ENCODE measurements at places on chromosomes 3 and 15. TPM values are rescaled to one million over a fixed set of nuclear protein-coding genes. Genes with fewer than 3 reads are reported as not detected.
A peak's percentile ranks its signal among the peaks of the same experiment; 100 is the strongest.

- H3K27me3 ChIP-seq: peaks cover 17% of the 10 kb centered on the region
- H3K4me3 ChIP-seq: no peak overlapping the region
- H3K27ac ChIP-seq: no peak overlapping the region
These were observed 31.5 kb upstream of the FAM81A start for GRCh38 chr15:59406446-59406845.

GRCh38 chr15:76078285-76078877 lies 18.6 kb downstream of the TMEM266 start:
- no peaks in the 10 kb centered on the region for H3K36me3 ChIP-seq
- H3K27ac ChIP-seq: no peak overlapping the region
- H3K4me3 ChIP-seq: no peak overlapping the region
- H3K27me3 ChIP-seq: peaks cover 5% of the 10 kb centered on the region
- no peaks in the 10 kb centered on the region for H3K4me1 ChIP-seq

DNA sequence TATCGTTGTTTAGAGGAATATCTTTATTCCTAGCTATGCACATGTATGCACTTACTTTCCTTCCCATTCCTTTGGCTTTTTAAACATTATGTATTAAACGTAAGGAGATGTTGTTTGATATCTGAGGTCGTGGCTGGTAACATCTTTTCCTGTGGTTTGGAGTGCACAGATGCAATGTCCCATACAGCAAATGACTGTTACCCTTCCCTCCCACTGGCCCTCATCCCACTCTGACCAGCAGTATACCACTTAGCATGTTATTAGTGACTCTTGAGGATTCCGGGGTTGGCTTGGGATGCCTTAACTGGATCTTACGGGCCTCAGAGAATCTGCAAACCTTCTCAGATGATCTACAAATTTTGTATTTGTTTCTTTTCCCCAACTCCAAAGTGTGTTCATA lies 34.5 kb downstream of the TGFBR2 start:
- peak overlapping the region; percentile 35 for H3K4me3 ChIP-seq
- DNase-seq: no peak
- peaks cover 60% of the 10 kb centered on the region for H3K36me3 ChIP-seq
- peaks cover 93% of the 10 kb centered on the region for H3K4me1 ChIP-seq
- peak overlapping the region; percentile 94 for H3K27ac ChIP-seq

- no peaks in the 10 kb centered on the region for H3K36me3 ChIP-seq
- H3K4me1 ChIP-seq: no peaks in the 10 kb centered on the region
- no peak overlapping the region for H3K27ac ChIP-seq
- no peak overlapping the region for H3K4me3 ChIP-seq
These were observed 1.7 kb downstream of the GABRG3 start for GRCh38 chr15:26972636-26973035.

DNA sequence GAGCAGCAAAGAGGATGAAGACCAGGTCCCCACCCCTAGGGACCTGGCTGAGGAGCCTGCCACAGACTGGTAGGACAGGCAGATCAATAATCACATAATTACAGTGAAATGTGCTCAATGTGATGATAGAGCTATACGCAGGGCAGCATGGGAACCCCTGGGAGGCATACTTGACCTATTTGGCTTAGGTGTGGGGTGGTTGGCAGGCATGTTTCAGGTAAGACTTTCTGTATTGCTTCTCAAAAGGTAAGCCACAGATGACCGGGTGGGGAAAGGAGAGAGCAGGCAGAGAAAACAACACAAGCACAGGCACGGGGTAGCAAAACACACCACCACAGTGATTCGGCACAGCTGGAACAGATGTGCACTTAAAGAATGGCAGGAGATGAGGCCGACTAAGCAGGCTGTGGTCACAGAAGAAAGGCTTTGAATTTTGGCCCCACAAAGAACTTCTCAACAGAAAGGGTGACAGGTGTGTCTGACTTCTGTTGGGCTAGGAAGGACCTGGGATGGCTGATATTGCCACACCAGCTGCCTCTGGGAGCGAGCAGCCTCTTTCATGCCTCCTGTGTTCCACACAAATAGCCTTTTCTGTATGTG lies 64.1 kb downstream of the ABCC5 start:
- peaks cover 8% of the 10 kb centered on the region for H3K36me3 ChIP-seq
- DNase-seq: no peak
- no peaks in the 10 kb centered on the region for H3K4me1 ChIP-seq
- H3K27me3 ChIP-seq: no peaks in the 10 kb centered on the region

- no peaks in the 10 kb centered on the region for H3K36me3 ChIP-seq
- no peak overlapping the region for H3K27ac ChIP-seq
- H3K4me1 ChIP-seq: peaks cover 14% of the 10 kb centered on the region
These were observed 155.9 kb upstream of the ICE2 start for GRCh38 chr15:60634815-60635214.

GRCh38 chr3:190617185-190617584 lies 103.3 kb downstream of the IL1RAP start:
- peak; percentile 35 for DNase-seq
- H3K4me1 ChIP-seq: peaks cover 62% of the 10 kb centered on the region
- peak overlapping the region; percentile 6 for H3K4me3 ChIP-seq
- peak overlapping the region; percentile 87 for H3K27ac ChIP-seq
- H3K36me3 ChIP-seq: peaks cover 49% of the 10 kb centered on the region
- H3K27me3 ChIP-seq: no peaks in the 10 kb centered on the region

DNA sequence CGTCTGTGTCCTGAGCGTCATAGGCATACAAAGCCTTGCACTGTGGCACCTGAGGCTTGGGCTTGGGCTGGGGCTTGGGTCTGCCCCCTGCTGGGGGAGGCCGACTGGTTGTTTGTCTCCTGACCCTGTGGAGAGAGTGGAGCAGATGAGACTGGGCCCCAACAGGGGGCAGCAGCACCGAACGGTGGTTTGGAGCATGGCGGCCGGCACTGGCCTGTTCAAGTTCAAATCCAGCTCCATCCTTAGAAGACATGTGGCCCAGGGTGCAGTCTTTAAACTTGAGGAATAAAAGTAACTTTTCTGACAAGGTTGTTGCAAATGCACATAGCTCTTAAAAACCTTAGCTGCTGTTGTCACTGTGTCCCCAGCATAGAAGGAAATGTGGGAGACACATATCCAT lies 33.3 kb downstream of the CCNB2 start:
- peak; percentile 62 for DNase-seq
- no peaks in the 10 kb centered on the region for H3K27me3 ChIP-seq
- no peak overlapping the region for H3K4me3 ChIP-seq
- H3K27ac ChIP-seq: no peak overlapping the region

GRCh38 chr15:60829416-60829815 lies 350.5 kb upstream of the ICE2 start:
- no peak overlapping the region for H3K4me3 ChIP-seq
- no peaks in the 10 kb centered on the region for H3K36me3 ChIP-seq
- H3K27me3 ChIP-seq: no peaks in the 10 kb centered on the region

DNA sequence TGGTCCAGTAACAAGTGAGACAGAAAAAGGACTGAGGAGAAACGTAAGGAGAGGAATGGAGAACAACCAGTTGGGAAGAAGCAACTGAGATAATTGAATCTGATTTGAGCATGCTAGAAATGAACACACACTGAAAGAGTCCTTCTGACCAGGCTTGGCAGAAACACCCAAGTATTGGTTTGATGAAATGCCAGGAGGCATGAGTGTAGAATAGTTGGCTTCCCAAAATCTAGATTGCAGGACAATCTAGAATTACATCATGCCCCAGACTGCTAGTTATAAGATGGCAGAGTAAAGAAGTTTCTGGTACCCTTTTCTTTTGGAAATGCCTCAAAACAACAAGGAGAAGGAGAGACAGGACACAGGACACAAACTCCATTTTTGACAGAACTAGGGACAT lies 189.7 kb upstream of the STT3B start:
- H3K4me3 ChIP-seq: no peak overlapping the region
- H3K27me3 ChIP-seq: no peaks in the 10 kb centered on the region
- H3K36me3 ChIP-seq: no peaks in the 10 kb centered on the region
- no peak for DNase-seq

- no peak for DNase-seq
- H3K4me1 ChIP-seq: peaks cover 2% of the 10 kb centered on the region
- no peak overlapping the region for H3K27ac ChIP-seq
- no peak overlapping the region for H3K4me3 ChIP-seq
- H3K36me3 ChIP-seq: peaks cover 5% of the 10 kb centered on the region
These were observed 32.8 kb upstream of the ZCWPW2 start for GRCh38 chr3:28315711-28316110.

- H3K4me3 ChIP-seq: no peak overlapping the region
- no peak for DNase-seq
- H3K27me3 ChIP-seq: peaks cover 17% of the 10 kb centered on the region
- peaks cover 5% of the 10 kb centered on the region for H3K4me1 ChIP-seq
- no peak overlapping the region for H3K27ac ChIP-seq
- no peaks in the 10 kb centered on the region for H3K36me3 ChIP-seq
These were observed 46.4 kb upstream of the PGPEP1L start for GRCh38 chr15:99054025-99054387.

DNA sequence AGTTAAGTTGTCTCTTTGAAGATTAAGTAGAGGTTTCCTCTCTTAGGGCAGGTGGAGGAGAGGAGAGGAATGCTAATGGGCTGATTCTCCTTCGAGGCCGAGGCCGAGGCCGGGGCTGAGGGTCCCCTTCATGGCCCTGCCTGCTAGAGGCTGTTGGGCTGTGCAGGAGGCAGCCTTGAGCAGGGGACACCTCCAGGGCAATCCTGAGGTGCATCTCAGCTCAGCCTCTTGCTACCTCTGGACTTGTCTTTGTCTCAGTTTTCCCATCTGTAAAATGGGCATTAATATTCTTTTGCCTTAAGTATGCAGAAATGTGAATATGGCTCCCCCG lies 97.7 kb upstream of the PRR20G start:
- no peaks in the 10 kb centered on the region for H3K4me1 ChIP-seq
- no peak for DNase-seq
- no peak overlapping the region for H3K27ac ChIP-seq
- no peaks in the 10 kb centered on the region for H3K36me3 ChIP-seq
- no peak overlapping the region for H3K4me3 ChIP-seq
- peaks cover 16% of the 10 kb centered on the region for H3K27me3 ChIP-seq

DNA sequence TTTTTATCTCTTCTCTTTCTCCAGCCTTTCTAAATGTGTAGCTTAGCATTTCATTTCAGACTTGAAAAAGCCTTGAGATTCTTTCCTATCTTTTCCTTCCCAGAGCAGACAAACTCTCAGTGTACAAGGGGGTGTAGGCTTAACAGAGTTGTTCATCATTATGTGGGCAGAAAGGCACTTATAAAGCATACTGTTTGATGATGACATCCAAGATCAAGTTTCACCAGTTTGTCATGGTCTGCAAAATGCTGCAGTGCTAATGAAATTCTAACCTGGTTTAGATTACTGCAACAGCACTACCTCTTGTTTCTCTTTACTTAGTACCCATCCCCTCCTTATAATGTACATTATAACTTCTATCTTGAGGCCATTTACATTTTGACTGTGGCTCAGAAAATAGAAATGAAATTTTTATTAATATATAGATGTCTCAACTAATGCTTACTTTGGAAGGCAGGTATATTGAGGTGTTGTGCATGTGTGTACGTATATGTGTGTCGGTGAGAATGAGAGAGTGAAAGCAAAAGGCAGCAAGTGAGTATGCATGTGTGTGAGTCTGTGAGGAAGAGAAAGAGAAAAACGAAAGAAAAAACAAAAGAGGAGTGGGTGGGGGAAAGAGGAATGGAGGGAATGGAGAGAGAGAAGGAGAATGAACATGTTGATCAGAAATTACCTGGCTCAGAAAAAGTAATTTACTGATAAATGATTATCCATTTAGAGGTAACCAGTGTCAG lies 1043.6 kb downstream of the TUSC7 start:
- no peaks in the 10 kb centered on the region for H3K27me3 ChIP-seq
- H3K4me1 ChIP-seq: no peaks in the 10 kb centered on the region
- H3K4me3 ChIP-seq: no peak overlapping the region
- H3K27ac ChIP-seq: no peak overlapping the region
- H3K36me3 ChIP-seq: no peaks in the 10 kb centered on the region

DNA sequence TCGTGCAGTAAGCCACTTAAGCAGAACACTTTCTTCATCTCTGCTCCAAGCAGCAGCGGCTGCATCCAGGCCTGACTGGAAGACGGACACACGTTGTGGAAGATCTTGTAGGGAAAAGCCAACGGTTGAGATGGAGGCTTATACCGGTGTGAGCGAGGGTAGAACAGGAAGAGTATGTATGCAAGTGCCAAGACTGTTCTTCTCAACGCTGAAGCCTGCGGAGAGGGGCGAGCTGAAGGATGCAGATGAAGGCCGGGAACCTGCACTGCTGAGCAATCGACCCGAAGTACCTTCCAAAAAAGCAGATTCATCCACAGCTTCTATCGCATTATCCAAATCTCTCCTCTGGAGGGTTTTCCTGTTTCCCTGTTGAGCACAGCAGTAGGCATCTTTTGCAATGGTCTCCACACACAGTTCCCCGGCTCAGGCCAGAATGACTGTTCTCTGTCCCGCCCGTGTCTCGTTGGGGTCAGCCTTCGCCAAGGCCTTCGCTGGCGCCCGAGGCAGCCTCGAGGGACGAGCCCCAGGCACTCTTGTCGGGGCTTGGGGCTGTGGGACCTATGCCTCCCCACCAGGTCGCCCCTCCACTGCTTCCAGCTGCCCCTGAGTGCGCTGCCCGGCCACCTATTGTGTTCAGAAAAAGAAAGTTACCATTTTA lies 22.2 kb upstream of the DYNC1LI1 start:
- H3K4me1 ChIP-seq: no peaks in the 10 kb centered on the region
- H3K4me3 ChIP-seq: no peak overlapping the region
- H3K27ac ChIP-seq: no peak overlapping the region
- H3K27me3 ChIP-seq: peaks cover 3% of the 10 kb centered on the region
- DNase-seq: no peak

DNA sequence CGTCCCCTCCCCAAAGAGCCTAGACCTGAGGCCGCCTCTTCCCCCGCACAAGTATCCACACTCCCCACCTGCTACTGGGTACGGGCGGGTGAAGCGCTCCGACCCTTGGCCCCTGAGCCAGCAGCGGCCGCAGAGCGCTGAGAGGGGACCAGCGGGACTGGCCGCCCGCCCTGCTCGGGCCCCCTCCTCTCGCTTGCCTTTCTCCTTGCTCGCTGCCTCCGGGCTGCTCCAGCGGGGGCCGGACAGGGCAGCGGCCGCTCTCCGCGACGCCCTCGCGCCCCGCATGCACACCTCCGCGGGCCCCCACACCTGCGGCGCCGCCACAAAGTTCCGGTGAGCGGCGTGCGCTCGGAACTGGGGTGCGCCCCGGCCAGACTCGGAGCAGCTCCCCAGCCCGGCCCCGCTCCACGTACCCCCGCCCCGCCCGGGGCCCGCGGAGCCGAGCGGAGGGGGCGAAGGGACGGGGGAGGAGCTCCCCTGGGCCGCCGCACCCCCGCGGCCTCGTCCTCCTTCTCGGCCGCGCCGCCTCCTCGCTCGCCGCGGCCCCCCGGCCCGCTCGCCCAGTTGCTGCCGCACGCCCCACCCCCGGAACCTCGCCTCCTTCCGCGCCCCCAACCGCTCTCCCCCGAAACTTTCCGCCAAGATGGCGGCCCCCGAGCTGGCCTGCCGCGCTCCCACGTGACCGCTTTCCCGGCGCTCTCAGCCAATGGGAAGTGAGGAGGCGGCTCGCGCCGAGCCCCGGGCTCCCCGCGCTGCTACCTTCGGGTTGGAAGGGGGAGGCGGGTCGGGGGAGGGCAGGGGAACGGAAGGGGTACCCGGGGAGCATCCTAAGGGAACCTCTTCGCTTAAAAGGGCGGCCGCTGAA lies 704 bp downstream of the DLG1 start:
- H3K4me1 ChIP-seq: peaks cover 29% of the 10 kb centered on the region
- peak; percentile 94 for DNase-seq
- H3K36me3 ChIP-seq: peaks cover 8% of the 10 kb centered on the region
- H3K27ac ChIP-seq: peak overlapping the region; percentile 88

The UBA3 gene
- total RNA-seq: 64.1 TPM

The MYO1E gene
- total RNA-seq: 51.0 TPM

The C3orf85 gene
- not detected for total RNA-seq

The SNRPN gene
- 66.7 TPM for total RNA-seq

The POC1A gene
- total RNA-seq: 24.8 TPM

The IL5RA gene
- not detected for total RNA-seq

The RTP4 gene
- 4.6 TPM for total RNA-seq

The ACKR4 gene
- 0.10 TPM for total RNA-seq

The AGBL1 gene
- not detected for total RNA-seq

Data from activated naive CD8-positive, alpha-beta T cell treated with anti-CD3 and anti-CD28 coated beads for 36 hours (primary cell).